8988T (cell line): ENCODE measurements at places on chromosomes 5 and 9.

DNA sequence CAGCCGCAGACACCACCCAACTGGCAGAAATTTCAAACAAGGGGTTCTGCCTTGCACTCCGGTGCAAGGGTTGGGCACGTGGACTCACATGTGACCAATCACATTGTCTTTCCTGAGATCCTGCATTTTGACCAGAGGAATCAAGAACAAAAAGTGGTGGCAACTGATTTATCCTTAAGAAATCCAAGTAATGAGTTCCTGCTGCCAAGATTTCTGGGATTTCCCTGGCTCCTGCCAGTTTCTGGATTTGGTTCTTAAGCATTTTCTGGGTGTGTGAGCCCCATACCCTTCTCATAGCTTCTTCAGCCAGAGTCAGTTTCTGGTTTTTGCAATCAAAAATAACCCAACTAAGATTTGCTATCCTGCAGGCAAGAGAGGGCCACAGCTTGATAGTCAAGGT is 17.4 kb upstream of the KCNIP1 start:
- DNase-seq, result no peak

- no peak for DNase-seq
Measured at GRCh38 chr5:56558131-56558745, 257.1 kb upstream of the MAP3K1 start.

DNA sequence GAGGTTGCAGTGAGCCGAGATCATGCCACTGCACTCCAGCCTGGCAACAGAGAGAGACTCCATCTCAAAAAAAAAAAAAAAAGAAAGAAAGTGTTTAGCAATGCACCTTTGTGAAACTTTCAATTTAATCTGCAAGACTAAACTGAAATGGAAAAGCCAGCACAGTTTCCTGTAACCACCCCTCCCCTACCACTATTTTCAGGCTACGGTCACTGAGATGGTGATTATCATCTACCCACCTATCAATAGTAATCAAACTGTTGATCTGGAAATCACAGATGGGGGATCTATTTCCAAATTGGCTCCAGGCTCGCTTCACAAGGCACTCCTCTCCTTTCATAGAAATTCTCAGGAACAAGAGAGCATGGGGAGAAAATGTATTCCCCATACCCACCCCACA is 30.6 kb upstream of the IL7R start:
- DNase-seq, result no peak

DNA sequence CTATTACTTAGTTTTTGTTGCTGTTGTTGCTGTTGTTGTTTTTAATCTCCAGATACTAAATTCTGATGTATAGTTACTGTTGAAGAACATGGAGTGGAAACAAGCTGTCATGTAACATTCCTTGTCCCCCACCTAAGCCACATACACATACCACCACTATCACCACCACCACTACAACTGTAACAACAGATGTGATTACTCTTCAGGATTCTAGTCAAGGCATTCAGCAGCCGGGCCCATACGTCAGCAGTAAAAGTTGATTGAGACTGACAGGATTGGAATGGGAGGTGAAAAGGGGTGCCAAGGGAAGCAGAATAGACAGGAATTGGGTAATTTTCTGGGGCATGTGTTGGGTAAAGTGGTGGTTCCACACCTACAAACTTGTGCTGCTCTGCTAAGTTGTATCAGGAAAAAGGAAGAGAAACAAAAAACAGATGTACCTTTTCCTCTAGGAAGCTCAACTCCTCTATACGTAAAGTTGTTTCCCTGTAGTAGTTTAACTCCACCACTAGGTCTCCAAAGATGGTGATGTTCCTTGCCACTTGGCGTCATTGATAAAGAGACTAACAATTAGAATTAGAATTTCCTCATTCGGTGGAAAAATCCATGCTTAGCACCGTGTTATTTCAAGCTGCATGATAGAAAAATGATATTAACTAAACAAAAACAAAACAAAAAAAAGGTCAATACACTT is 138.6 kb downstream of the ARRDC3 start:
- no peak for DNase-seq

DNA sequence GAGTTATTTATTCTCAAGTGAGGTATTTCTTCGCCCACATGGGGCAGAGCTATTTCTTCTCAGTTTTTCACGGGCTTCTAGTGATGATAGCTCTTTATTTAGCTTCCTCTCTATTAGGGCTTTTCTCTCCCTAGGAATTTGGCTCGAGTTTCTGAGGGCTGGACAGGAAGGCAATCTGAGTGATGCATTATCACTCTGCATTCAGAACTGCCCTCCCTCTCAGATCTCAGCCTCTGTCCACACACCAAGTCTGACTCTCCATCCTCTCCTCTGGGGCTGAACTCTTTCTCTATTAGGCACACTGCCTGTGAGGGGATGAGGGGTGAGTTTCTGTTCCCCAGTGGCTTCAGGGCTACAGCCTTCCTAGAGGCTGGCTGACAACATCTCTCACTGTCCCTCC is 14.9 kb upstream of the SCAMP1 start:
- no peak for DNase-seq

- no peak for DNase-seq
Measured at GRCh38 chr9:22143799-22144625, 134.9 kb upstream of the CDKN2B start.

GRCh38 chr5:76983468-76983867 is 30.6 kb downstream of the CRHBP start:
- no peak for DNase-seq

DNA sequence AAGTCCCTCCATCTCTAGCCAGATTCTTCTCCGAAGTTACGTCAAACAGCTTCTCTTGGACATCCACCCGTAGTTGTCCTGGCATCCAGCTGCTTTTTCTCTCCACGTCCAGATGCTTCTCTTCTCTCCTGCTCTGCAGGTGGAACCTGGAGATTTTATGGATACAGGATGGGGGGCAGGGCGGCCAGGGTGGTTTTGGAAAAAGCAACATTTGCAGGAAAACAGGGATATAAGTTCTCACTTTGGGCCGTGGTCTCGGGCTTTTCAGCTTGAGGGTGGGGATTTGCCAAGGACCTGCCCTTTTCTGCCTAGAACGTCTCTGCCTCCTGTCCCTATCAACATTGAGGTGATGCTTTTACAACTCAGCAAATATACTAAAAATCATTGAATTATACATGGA is 1941.6 kb upstream of the C9orf72 start:
- DNase-seq, result no peak

DNA sequence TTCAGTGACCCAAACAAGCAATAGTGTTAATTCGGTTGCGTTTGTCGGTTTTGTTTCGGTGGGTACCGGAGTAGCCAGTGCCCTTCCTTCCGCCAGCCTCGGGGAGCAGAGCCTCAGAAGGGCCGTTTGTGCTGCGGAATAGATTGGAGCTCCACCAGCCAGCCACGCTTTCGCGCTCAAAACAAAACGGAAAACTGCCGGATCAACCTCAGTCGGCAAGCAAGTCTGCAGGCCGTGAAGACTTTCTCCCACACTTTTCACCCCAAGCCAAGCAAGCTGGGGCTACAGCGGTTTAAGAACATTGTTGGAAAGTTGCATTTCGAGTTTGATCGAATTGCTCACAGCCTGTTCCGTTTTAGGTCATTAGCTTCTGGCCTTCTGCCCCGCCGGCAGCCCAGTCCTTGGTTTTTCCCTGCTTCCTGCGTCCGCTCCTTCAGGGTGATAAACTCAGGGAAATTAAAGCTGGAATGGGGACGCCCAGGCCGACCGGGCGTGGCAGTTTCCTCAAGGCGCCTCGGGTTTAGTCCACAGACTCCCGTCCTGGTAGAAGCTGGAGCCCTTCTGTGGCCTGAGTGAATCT is 803 bp upstream of the CCNO start:
- no peak for DNase-seq

DNA sequence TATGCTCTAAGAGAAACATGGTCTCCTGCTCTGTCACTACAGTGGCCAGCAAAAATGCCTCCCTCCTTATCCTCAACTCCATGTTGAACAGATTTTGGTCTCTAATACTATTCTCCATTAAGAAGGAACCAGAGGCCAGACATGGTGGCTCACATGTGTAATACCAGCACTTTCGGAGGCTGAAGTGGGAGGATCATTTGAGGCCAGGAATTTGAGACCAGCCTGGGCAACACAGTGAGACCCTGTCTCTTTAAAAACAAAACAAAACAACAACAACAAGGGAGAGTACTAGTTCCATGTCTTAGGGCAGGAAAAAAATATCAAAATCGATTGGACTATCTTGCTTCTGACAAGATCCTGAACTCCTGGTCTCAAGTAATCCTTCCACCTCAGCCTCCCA is 14.6 kb downstream of the INIP start:
- no peak for DNase-seq

- no peak for DNase-seq
Measured at GRCh38 chr5:178820001-178820400, 39.8 kb upstream of the ZNF354B start.

GRCh38 chr9:120713257-120714087 is 798 bp downstream of the MEGF9 start:
- DNase-seq, result no peak
